ENCODE measurements at places on chromosomes 4 and X.

DNA sequence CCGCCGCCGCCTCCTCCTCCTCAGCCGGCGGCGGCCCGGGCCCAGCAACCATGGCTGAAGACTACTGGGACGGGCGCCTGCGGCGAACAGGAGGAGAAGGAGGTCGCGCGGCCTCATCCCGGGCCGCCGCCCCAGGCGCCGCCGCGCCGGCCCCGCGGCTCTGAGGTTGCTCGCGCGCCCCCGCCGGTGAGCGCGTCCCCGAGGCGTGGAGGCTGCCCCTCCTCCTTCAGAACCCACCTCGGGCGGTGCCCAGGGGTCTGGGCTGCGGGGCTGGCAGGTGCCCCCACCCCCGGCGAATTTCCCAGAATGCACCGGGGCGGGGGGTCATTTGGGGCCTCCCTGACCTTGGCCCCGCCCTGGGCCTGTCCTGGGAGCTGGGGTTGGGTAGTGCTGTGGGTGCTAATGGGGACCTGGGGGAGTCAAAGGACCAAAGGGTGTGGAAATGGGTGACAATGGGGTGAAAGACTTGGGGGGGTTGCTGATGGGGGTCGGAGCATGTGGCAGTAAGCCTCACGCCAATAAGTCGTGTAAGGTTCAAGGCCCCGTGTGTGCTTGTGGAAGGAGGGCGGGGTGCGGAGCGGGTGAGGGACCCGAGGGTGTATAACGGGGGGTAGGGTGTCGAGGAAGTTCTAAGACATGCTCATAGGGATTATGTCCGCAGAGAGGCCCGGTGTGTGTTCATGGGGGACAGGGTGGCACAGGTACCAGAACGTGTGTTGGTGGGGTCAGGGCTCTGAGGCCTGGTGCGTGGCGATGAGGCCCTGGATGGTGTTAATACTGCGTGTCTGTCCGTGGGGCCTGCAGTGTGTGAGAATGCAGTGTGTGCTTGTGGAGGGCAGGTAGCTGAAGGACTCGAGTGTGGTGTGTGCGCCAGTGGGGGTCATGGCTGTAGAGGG, 687 bp downstream of the CDK16 start:
- peak overlapping the region; percentile 81 for H3K4me3 ChIP-seq
- DNase-seq = no peak
- peaks cover 12% of the 10 kb centered on the region for H3K36me3 ChIP-seq
- H3K27ac ChIP-seq = peak overlapping the region; percentile 92

DNA sequence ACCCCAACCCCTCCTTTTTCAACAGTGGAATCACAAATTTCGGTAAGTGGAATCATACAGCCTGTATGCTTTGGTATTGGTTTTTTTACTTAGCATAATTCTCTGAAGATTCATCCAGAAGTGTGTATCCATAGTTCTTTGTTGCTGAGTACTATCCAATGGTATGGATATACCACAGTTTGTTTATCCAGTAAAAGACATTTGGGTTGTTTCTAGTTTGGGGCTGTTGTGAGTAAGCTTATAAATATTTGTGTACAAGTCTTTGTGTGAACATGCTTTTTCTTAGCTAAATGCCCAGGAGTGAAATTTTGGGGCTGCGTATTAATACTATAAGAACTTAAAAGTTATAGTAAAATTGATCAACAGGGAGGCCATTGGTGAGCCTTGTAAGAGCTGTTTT, 57.5 kb upstream of the GC start:
- no peak overlapping the region for H3K4me3 ChIP-seq
- H3K4me1 ChIP-seq = no peaks in the 10 kb centered on the region
- no peaks in the 10 kb centered on the region for H3K27me3 ChIP-seq
- DNase-seq = no peak
- H3K27ac ChIP-seq = no peak overlapping the region

GRCh38 chr4:127162741-127163140, 470.0 kb upstream of the INTU start:
- no peaks in the 10 kb centered on the region for H3K36me3 ChIP-seq
- no peak for DNase-seq
- no peak overlapping the region for H3K4me3 ChIP-seq
- no peaks in the 10 kb centered on the region for H3K27me3 ChIP-seq

DNA sequence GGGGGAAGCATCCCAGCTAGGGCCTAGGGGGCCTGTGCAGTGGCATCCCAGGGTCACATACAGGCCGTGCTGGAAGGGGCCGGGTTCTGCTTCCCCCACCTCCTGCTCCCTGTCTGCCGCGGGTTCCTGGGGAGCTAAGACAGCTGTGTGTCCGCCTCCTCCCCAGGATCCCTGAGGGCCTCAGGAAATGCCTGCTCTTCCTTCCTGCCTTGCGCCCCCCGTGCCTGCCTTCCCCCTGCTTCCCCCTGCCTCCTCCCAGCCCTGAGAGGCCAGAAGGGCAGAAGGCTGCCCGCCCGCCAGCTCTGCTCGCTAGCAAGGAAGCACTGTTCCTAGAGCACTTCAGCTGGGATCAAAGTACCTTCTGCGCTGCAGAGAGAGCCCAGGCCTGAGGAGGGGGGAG, 2.9 kb upstream of the BGN start:
- H3K27ac ChIP-seq = peak overlapping the region; percentile 50
- no peak overlapping the region for H3K4me3 ChIP-seq
- DNase-seq = no peak
- H3K27me3 ChIP-seq = no peaks in the 10 kb centered on the region
- no peaks in the 10 kb centered on the region for H3K36me3 ChIP-seq

DNA sequence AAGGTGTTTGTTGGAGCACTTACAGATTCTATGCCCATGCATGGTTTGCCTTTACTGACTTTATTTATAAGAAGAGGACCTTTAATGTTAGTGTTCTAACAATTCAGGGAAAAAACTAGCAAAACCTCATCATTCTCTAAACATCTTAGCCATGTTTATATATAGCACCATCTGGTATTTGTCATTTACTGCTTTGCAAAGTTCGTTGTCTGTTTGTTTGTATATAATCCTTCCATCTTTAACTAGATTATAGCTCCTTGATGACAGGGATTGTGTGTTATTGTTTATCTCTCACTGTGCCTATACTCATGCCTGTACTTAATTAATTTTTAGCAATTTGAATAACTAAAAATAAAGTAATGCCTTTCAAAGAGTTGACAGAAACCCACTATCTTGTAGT, 170.6 kb upstream of the PACRGL start:
- H3K36me3 ChIP-seq = peaks cover 6% of the 10 kb centered on the region
- no peak overlapping the region for H3K4me3 ChIP-seq
- no peaks in the 10 kb centered on the region for H3K4me1 ChIP-seq
- H3K27me3 ChIP-seq = no peaks in the 10 kb centered on the region

- peak overlapping the region; percentile 67 for H3K4me3 ChIP-seq
- no peaks in the 10 kb centered on the region for H3K27me3 ChIP-seq
- H3K4me1 ChIP-seq = peaks cover 79% of the 10 kb centered on the region
- H3K36me3 ChIP-seq = peaks cover 15% of the 10 kb centered on the region
Measured at GRCh38 chrX:136202889-136203288, 48.3 kb downstream of the MAP7D3 start.

- no peak for DNase-seq
- no peaks in the 10 kb centered on the region for H3K27me3 ChIP-seq
- H3K4me1 ChIP-seq = no peaks in the 10 kb centered on the region
- H3K4me3 ChIP-seq = no peak overlapping the region
Measured at GRCh38 chr4:86441175-86441936, 81.5 kb upstream of the MAPK10 start.

DNA sequence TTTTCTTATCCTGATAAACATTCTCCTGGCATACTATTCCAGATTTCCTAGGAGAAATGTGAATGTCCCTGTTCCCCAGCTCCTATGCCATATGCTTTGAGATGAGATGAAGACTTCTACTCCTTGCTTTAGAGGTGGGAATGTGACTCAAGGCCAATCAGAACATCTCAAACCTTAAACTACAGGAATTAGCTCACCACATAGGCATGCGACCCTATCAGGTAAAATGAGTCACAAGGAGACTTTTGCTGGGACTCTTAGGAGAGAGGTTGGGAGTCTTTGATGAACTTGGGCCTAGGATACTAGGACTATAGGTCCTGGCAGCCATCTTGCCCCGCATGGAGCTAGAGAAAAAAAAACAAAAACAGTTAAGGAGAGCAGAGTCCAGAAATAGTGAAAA, 5.8 kb upstream of the USO1 start:
- no peak overlapping the region for H3K27ac ChIP-seq
- no peaks in the 10 kb centered on the region for H3K36me3 ChIP-seq
- no peaks in the 10 kb centered on the region for H3K27me3 ChIP-seq
- DNase-seq = no peak
- H3K4me3 ChIP-seq = no peak overlapping the region

- no peaks in the 10 kb centered on the region for H3K27me3 ChIP-seq
- no peaks in the 10 kb centered on the region for H3K36me3 ChIP-seq
- no peaks in the 10 kb centered on the region for H3K4me1 ChIP-seq
- no peak overlapping the region for H3K4me3 ChIP-seq
Measured at GRCh38 chr4:23169608-23170311, 477.0 kb downstream of the GBA3 start.

DNA sequence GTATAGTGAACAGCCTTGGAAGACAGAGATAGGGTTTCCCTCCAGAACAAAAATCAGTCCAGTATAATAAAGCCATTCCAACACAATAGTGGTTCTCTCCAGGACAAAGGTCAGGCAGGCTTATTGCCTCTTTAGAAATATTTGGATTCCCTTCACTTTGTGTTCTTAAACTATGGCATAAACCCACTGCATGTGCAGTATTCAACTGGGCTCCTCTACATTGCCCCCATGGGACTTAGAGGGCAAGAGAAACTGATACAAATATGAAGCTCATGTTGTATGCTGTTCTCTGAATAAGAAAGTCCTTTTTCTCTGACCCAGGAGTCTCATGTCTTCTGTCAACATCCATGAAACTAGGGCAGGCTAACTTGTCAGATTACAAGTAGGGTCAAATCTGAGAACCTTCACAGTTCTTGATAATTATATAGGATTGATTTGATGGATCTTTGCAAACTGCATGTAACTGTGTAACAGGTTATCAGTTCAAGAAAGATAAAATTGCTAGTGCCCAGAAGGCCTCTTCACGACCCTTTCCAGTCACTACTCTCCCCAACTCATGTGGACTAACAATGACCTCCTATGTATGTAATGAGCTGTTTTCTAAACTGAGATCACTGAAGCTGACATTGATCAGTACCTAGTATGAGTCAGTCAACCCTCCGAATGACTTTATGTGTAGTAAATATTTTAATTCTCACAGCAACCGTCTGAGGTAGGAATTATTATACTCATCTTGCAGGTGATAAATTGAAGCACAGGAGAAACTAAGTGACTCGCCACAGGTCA, 31.9 kb upstream of the FAM9C start:
- peaks cover 30% of the 10 kb centered on the region for H3K4me1 ChIP-seq
- no peak overlapping the region for H3K27ac ChIP-seq
- no peaks in the 10 kb centered on the region for H3K27me3 ChIP-seq
- DNase-seq = no peak
- H3K36me3 ChIP-seq = no peaks in the 10 kb centered on the region

DNA sequence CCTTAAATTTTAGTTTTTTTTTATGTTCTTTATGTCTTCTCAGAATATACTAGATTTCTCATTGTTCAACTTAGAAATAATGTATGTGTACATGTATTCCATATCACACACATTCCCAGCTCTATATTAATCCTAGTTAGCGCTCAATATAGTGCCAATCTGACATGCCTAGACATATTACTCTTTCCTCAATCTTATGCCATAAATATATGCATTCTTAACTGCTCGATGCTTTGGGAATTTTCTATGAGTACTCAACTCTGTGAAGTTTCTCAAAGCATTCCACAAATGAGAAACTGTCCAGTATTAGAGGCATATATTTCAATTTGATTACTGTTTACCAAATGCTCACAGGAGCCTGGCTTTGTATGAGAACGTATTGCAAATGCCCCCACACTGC, 231.2 kb upstream of the VEGFC start:
- H3K36me3 ChIP-seq = no peaks in the 10 kb centered on the region
- DNase-seq = no peak
- no peaks in the 10 kb centered on the region for H3K4me1 ChIP-seq
- no peak overlapping the region for H3K4me3 ChIP-seq

DNA sequence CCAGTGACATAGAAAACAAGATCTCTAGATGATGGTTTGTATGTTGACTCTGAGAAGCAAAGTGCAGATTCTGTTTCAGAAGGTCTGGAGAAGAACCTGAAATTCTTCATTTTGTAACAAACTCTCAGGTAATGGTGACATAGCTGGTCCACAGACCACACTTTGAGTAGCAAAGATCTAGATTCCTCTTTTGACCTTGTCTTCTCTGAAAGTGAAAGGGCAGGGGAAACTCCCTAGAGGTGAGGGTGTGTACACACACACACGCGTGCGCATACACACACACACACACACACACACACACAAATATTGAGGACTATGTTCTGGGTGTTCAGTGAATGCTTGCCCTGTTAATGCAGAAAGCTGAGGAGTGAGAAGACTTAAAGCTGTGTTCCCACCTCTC, 110.1 kb downstream of the NHSL2 start:
- H3K4me3 ChIP-seq = no peak overlapping the region
- no peak for DNase-seq
- no peaks in the 10 kb centered on the region for H3K27me3 ChIP-seq
- H3K36me3 ChIP-seq = no peaks in the 10 kb centered on the region
- H3K4me1 ChIP-seq = no peaks in the 10 kb centered on the region

DNA sequence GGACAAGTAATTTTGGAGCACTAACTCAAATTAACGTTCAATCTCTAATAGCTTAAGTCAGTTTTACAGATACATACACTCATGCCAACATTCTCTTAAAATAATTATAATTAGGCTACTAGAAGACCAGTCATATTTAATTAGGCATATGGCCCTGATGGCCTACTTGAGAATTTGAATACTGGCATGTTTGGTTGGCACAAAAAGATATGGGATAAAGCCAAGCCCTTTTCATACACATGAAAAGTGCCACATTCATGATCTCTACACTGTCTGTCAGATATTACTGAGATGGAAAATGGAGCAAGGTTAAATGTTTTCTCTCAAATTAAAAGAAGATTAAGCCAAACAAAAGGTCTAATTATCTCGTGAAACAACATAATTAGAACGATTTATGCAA, 1091.0 kb downstream of the C4orf33 start:
- no peak overlapping the region for H3K27ac ChIP-seq
- no peaks in the 10 kb centered on the region for H3K27me3 ChIP-seq
- no peak overlapping the region for H3K4me3 ChIP-seq
- H3K36me3 ChIP-seq = no peaks in the 10 kb centered on the region

GRCh38 chr4:89334830-89335229, 27.2 kb upstream of the GPRIN3 start:
- H3K36me3 ChIP-seq = no peaks in the 10 kb centered on the region
- no peak for DNase-seq
- no peaks in the 10 kb centered on the region for H3K27me3 ChIP-seq
- H3K4me1 ChIP-seq = no peaks in the 10 kb centered on the region

- H3K27me3 ChIP-seq = no peaks in the 10 kb centered on the region
- H3K4me3 ChIP-seq = no peak overlapping the region
- no peaks in the 10 kb centered on the region for H3K4me1 ChIP-seq
- no peak for DNase-seq
Measured at GRCh38 chr4:40886931-40887763, 137.4 kb downstream of the NSUN7 start.

- H3K4me1 ChIP-seq = peaks cover 19% of the 10 kb centered on the region
- no peak for DNase-seq
- no peak overlapping the region for H3K27ac ChIP-seq
- peaks cover 14% of the 10 kb centered on the region for H3K36me3 ChIP-seq
Measured at GRCh38 chr4:56937262-56937661, 29.6 kb downstream of the REST start.
